Kasumi-1 (cell line): ENCODE measurements at places on chromosomes 7 and 10.

DNA sequence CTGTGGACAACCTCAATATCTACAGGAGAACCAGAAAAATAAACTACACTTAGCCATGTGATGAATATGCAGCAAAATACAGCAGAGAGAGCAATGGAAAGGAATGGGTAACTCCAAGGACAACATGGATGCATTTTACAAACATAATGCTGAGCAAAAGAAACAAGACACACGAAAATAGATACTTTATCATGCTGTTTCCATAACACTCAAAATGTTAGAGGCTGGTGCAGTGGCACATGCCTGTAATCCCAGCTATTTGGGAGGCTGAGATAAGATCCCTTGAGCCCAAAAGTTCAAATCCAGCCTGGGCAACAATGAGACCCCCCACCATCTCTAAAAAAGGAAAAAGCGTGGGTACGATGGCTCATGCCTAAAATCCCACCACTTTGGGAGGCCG, 8.3 kb downstream of the BCL7B start:
- no peak for DNase-seq

GRCh38 chr7:43834463-43835251, 34.7 kb downstream of the MRPS24 start:
- peak; percentile 50 for DNase-seq

- DNase-seq = no peak
These were observed 201.2 kb upstream of the MDFIC start for GRCh38 chr7:114720725-114721124.

DNA sequence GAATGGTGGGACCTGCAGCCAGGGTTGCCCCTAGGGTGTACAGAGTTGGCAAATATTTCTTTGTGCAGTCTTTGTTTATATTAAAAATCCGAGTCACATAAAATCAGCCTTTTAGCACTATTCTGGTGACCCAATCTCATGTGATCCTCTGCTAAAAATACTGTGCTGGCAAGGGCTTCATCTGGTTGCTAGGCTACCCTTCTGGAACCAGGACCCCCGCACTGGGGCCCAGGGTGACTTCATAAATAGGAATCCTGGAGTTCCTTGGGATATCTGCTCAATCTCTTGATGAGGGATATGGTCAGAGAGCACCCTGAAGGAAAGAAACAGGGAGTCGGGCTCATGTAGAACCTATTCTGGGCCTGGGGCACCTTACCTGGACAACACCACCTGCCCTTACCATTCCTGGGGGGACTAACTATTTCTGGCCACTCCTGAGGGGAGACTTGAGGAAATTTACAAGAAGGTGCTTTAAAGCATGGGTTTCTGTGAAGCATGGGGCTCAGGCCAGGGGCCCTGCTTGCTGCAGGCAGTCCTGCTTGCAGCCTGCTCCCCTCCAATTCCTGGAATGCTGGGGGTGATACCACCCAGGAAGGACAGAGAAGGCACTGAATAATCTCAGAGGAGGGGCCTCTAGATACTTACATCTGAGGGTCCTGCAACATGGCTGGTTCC, 44.7 kb downstream of the SH2D4B start:
- DNase-seq = no peak

DNA sequence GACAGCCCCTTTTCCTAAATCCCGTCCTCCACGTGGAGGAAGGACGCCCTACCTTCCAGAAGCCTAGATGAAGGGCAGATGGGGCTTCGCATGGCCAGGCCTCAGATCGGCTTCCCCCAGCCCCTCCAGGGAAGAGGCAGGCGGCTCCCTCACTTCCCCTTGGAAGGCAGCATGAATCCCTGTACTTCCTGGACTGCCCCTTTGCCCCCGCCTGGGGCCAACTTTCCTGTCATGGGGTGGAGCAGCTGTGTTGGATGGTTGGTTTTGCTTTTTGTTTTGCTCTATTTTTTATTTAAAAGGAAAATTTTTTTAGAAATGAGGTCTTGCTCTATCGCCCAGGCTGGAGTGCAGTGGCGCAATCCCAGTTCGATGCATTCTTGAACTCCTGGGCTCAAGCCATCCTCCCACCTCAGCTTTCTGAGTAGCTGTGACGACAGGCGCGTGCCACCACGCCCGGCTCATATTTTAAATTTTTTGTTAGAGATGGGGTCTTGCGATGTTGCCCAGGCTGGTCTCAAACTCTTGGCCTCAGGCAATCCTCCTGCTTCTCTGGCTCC, 27.2 kb downstream of the GTF2IRD1 start:
- DNase-seq = peak; percentile 13
